ENCODE measurements at places on chromosomes 11 and 22.

DNA sequence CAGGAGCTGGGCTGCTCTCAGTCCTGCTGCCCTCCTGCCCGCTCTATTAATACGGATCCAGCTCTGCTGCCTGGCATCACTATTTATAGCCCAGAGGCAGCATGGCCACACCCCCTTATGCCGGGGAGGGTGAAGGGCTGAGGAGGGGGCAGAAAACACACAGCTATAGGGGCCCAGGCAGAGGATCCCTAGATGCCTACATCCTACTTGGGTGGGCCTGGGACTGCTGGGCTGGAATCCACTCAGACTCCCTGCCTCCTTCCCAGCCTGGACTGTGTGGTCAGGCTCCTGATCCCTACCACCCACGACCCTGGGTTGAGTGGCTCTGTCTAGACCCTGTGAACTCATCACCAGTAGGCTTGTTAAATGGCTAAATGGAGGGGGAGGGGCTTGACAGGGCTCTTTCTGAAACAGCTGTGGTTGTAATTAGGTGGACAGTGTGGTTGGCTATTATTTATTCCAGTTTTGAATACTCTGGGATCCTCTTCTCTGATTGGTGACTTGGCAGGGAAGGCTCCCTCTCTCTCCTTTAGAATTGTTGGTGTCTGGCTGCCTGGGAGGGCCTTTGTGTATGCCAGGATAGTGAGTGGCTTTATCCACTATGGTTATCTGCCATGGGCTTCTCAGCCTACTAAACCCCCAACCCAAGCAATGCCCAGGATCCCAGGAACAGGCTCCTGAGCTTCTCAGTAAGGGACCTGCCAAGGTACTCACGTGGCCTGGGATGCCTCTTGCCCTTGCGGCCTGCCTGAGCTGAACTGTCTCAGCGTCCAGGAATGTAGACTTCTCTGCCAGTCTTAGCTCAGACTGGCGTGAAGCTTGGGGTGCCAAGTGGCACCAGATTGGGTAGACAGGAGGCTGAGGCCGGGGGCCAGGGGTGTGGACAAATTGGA lies 15.2 kb downstream of the PHLDB1 start:
- DNase-seq: peak; percentile 34

DNA sequence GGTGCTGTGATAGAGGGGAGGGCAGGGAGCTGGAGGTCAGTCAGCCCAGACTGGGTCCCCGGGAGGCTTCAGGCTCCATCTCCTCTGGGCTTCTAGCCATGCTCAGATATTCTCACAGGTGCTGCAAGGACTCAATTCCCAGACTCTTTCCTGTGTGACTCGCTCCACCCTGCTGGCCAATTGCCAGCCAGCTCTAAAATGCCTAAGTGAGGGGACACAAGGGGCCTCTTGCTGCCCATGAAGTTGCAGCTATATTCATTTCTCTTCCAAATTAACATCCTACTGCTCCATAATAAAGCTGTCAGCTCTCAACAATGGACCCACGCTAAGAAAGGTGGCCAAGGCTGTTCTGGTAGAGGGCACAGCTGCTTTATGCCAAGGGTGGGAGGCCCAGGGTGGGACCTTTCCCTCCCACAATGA lies 101.5 kb downstream of the PLEKHA7 start:
- DNase-seq: peak; percentile 24

DNA sequence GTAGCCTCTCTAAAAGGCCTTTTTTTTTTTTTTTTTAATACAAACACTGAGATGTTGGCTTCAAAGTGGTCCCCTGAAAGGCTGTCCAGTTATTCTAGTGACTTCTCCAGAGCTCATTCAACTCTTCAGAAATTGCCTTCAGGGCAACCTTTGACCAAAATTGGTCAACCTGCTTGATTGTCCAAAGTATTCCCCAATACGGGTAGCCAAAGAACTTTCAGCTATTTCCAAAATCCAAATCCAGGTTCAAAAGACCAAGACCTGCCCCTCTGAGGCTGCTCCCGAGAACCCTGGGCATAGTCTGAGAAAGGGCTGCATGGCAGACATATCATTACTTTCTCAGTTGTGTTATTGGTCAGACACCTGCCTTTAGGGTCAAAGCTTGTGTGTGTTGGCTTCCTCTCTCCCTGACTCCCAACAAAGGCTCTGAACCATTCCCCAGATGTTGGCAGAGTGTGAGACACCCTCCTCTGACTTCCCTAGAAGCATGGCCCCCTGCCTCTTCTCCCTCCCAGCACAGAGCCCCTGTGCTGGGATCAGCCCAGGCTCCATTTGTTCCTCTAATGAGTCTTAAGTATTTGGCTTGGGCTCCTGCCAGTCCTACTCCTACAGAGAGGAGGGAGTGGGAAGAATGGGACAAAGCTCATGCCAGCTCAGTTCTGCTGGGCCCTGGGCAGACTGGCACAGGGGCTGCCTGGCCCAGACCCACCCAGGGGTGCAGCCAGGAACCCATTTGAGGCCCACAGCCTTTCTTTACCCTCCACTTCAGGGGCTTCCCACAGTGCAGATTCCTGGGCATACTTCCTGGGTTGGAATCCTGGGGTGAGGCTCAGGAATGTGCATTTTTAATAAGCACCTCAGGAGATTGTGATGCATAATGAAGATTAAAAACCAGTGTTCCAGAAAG lies 30.3 kb downstream of the TNKS1BP1 start:
- DNase-seq: no peak

DNA sequence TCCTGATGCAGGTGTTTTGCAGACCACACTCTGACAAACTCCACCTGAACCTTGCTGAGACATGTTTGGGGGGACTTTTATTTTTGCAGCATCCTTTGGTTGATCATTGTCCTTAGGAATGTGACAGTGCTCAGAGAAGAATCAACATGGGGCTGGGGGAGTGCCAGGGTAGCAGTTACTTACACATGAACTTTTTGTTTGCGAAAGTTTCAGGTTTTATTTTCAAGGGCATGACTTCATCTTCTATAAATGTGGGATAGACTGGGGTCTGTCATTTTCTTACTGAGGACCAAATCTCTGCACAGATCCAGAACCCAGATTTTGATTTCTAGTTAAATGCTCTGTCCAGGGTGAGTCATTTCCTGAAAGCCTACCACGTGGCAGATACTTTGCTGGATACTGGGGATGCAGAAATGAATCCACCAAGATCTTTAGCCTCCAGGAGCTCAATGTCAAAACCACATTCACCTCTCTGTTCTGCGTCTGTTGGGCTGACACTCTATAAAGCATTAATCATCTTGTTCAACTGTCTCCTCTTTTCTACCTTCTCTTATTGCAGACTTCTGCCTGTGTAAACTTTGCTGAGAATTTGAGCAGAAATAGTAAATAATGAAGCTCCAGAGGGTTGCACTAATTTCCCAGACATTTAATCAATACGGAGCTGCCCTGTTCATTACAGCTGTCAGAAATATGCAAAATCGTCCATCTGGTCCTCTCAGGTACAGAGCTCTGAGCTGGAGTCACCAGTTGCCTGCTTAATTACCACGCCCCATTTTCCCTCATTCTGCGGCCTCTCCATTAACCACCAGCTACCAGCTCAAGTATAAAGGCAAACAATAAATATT lies 387.9 kb downstream of the MIAT start:
- no peak for DNase-seq

DNA sequence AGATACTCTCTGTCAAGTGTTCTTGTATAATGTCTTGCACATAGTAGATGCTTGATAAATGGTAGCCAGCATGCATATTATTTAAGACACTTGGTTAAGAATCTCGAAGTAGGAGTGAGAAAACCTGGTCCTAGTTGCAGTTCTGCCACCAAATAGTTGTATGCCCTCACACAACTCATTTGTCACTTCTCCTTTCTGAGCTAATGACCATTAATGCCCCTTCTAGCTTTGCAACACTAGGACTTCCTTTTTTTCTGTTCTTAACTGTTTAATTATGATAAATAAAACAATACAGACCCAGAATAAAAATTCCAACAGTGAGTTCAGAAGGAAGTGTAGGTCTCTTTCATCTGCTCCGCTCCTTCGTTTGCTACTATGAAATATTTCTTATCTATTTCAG lies 453.6 kb downstream of the TMEM135 start:
- DNase-seq: no peak

GRCh38 chr11:3159296-3160190 lies 5.6 kb downstream of the OSBPL5 start:
- no peak for DNase-seq

DNA sequence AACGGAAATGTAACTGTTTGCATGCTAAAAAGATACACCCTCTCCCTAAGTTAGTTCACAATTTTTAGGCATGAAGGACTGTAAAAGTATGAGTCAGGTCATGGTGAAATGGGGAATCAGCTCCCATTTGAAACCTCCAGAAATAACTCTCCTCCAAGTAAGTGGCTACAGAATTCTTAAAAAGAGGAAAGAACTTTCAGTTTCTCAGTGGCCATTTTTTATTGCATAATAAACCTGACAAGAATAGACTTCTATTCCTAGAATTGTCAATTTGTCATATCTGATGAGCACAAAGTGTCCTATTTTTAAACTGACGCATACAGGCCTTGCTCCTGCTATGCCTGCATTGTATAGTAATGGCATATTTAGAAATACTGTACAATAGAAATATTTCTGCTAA lies 612.2 kb downstream of the CNTN5 start:
- DNase-seq: no peak

- no peak for DNase-seq
Observed at GRCh38 chr11:68727783-68728182, 23.5 kb downstream of the TESMIN start.

GRCh38 chr11:25339281-25339680 lies 842.4 kb downstream of the LUZP2 start:
- DNase-seq: no peak

GRCh38 chr22:32218470-32218869 lies 13.6 kb upstream of the RFPL2 start:
- no peak for DNase-seq

DNA sequence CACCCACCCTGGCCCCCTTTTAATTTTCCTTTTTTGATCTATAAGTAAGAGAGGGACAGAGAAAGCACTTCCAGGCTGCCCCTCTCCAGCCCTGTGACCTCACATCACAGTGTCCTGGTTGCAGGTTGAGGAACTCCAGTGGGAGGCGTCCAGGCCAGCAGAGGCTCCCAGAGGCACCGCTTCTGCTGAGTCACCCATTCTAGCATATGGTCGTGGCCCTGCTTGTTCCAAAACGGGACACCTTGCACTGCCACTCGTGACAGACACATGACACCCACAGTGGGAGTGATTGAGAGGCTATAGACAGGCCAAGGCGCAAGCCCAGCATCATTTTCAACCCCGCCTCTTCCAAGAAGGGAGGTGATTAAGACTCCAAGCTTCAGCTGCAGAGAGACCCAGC lies 16.0 kb upstream of the TMPRSS4 start:
- no peak for DNase-seq

DNA sequence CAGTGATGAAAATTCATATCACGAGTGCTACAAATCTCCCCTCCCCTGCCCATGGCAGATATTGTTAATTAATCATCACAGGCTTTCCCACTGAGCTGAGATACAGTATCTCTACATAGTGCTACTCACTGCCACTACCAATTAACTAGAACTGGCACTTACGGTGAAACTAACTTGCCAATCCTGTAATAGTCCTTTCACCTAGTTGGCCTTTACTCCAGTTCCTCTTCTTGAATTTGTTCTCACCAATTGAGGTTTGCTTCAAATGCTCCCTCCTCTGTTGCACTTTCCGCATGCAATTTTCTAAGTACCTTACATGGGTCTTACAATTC lies 11.9 kb upstream of the PRRG4 start:
- DNase-seq: no peak

- no peak for DNase-seq
Observed at GRCh38 chr22:25137577-25138525, 61.8 kb upstream of the CRYBB3 start.

- DNase-seq: no peak
Observed at GRCh38 chr11:109731451-109731850, 309.5 kb downstream of the C11orf87 start.

- DNase-seq: no peak
Observed at GRCh38 chr11:14423633-14424032, 64.7 kb upstream of the RRAS2 start.

DNA sequence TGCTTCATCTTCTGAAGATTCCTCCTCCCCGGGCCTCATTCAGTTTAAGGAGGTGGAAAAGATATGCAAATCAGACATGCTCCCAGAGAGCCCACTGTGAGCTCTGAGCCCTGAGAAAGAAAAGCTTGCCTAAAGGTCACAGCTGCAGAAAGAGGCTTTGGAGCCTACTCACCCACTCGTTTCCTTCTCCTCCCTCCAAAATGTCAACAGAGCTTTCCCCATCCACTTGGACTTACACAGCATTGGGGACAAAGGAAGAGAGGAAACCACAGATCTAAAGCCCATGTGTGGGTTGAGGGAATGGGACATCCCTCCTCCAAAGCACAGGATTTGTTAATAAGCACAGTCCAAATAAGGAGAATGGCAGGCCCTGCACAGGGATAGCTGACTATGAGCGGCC lies 158.4 kb downstream of the ETS1 start:
- no peak for DNase-seq

GRCh38 chr11:9230296-9230695 lies 34.9 kb downstream of the DENND5A start:
- no peak for DNase-seq

DNA sequence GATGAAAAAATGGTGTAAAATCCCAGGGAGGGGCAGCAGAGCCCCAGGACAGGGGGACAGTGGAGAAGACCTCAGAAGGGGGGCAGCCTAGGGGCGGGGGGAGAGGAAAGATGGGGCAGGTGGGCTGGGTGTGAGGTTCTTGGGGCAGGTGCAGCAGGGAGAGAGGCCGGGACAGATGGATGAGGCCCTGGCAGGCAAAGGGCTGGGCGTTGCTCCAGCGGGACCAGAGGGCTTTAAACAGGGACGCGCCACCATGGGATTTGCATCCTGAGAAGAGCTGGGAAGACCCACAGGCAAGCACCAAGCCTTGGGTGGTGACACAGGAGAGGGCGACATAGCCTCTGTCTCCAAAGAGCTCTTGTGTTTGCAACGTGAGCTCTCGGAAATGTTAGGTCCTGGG lies 1342.8 kb downstream of the TBC1D22A start:
- DNase-seq: no peak

DNA sequence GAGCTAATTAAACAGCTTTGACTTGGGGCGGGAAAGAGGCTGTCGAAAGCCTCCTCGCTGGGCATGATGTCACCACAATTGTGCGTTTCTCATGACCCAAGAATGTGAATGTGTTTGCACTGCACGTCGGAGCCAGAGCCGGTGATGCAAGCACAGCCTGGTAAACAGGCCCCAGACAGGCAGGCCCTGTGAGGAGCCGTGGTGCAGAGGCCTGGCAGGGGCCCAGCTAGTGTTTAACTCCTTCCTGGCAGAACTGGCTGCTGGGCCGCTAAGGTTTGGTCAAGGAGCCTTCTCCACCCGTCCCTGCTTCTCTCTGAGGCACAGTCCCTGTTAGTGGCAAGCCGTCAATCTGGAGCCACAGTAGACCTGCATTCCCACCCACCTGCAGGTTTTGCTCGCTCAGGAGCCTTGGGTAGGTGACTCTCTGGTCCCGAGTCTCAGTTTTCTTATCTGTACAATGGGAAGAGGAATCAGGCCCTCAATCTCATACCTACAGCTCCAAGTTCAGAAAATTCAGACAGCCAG lies 25.4 kb upstream of the SMTN start:
- peak; percentile 4 for DNase-seq
